ENCODE measurements at places on chromosomes 13 and 19. TPM values are rescaled to one million over a fixed set of nuclear protein-coding genes. Genes with fewer than 3 reads are reported as not detected.

ZNF610 gene
- not detected for total RNA-seq

TINCR gene
- 3.5 TPM for total RNA-seq

MBD3L5 gene
- not detected for total RNA-seq

UBA52 gene
- total RNA-seq = 1,020 TPM

IFI30 gene
- 14.9 TPM for total RNA-seq

ZNF780A gene
- 28.4 TPM for total RNA-seq

LGALS16 gene
- not detected for total RNA-seq

GDF15 gene
- 63.2 TPM for total RNA-seq

FCER2 gene
- total RNA-seq = not detected

SELENOV gene
- total RNA-seq = not detected

SYCN gene
- not detected for total RNA-seq

MEIOSIN gene
- total RNA-seq = 0.06 TPM

OR7A5 gene
- not detected for total RNA-seq

FCAR gene
- total RNA-seq = not detected

PTH2 gene
- not detected for total RNA-seq

RFPL4AL1 gene
- total RNA-seq = 0.28 TPM

FZR1 gene
- total RNA-seq = 34.3 TPM

CRX gene
- not detected for total RNA-seq

CDX2 gene
- total RNA-seq = 1.0 TPM

SYT5 gene
- total RNA-seq = 4.9 TPM

HIPK4 gene
- total RNA-seq = 0.29 TPM

LILRB3 gene
- 0.09 TPM for total RNA-seq

SIGLECL1 gene
- total RNA-seq = not detected

A1BG gene
- total RNA-seq = 9.0 TPM

ADM5 gene
- total RNA-seq = 3.4 TPM

URAD gene
- total RNA-seq = not detected

SLC10A2 gene
- total RNA-seq = not detected

CRB3 gene
- 3.0 TPM for total RNA-seq

FSD1 gene
- total RNA-seq = 8.3 TPM

TSHZ3 gene
- 3.1 TPM for total RNA-seq

ZNF625 gene
- not detected for total RNA-seq

TJP3 gene
- total RNA-seq = 0.53 TPM

CCDC8 gene
- not detected for total RNA-seq

IGFL3 gene
- total RNA-seq = 0.21 TPM

HSPB6 gene
- total RNA-seq = 0.27 TPM

USHBP1 gene
- total RNA-seq = not detected

PCSK4 gene
- 0.78 TPM for total RNA-seq

KLF1 gene
- 0.05 TPM for total RNA-seq

UNC13A gene
- total RNA-seq = 1.9 TPM

FGF21 gene
- total RNA-seq = not detected

SLC46A3 gene
- 1.7 TPM for total RNA-seq

AMH gene
- total RNA-seq = 19.8 TPM

GADD45B gene
- total RNA-seq = 50.6 TPM

JSRP1 gene
- total RNA-seq = 0.63 TPM

CLEC11A gene
- 10.9 TPM for total RNA-seq

SULT2A1 gene
- not detected for total RNA-seq

CEACAM8 gene
- not detected for total RNA-seq

Data from A549 treated with CORT108297 at 1 μM for 4 hours (cell line).